Omental fat pad (tissue), 4 donors: ENCODE measurements at places on chromosomes 5 and 9.

DNA sequence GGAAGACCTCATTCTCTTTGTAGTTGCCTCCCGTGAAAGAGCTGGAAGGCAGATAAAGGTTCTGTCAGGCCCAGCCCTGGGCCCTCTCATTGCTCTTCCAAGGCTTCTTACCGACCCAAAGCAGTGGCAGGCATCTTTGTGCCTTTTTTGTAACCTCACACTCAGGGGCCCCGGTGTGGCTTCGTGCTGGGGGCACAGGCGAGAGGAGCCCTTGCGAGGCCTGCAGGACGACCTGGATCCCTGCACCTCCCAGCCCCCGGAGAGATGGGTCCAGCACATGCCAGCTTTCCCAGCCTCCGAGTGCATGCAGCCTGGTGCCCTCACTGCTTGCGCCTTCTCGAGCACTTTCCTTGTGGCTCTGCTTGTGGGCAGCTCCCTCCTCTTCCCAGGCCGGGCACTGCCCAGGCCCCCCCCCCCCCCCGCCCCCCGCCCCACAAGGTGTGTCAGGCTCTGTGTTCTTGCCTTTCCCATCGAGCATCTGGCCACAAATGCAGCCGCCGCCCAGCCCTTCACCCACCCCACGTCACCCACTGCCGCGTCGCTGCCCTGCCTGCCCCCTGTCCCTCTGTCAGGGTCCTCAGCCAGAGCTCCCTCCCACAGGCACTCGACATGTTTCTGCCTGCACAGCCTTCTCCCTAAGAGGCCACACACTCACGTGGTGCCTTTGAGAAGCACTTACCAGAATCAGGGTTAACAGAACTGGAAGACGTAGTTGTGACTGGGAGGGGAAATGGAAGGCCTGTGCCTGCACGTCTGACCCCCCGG, 63.7 kb upstream of the CACNA1B start:
- no peak for DNase-seq

- DNase-seq: no peak
Observed at GRCh38 chr5:135429301-135430134, 17.6 kb downstream of the DCANP1 start.

DNA sequence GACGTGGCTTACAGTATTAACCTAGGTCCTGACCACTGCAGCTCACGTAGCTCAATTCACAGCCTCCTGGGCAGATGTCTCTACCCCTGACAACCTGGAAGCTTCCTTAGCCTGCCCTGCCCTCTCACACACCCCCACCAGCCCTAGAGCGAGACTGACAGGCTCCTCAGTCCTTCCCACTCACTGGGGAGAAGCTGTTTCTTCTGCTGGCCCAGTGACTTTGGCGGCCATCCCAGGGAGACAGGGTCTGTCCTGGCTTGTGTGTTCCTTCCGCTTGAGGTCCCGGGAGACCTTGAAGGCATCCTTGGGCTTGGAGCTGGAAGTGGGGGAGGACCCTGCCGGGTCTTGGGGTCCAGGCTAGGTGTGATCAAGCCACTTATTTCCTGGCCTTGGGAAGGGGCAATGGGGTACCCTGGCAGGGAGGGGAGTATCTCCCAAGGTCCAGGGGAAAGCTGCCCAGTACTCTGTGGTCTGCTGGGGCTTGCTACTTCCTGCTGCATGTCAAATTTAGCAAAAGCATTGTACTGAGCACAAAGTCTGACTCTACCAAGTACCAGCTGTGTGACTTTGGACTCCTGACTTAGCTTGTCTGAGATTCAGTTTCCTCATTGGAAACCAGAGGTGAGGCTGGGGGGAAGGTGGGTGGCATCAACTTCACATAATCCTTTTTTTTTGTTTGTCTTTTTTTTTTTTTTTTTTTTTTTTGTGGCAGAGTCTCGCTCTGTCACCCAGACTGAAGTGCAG, 1.9 kb downstream of the MIGA2 start:
- no peak for DNase-seq

DNA sequence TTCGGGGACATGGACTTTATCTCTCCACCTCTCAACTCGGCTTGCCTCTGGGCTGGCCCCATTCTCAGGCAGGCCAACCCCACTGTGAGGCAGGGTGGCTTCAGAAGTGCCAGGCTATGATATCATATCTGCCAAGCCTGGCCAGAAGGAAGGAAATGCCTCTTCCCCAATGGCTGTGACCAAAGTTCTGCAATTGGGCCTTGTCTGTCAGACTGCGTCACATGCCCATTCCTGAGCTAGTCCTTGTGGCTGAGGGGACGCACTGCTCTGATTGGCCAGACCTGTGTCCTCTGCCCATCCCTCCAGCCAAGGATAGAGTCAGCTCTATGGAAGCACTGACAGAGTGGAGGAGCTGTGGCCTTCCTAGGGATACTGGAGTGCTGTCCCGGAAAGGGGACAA, 11.9 kb downstream of the SMIM23 start:
- DNase-seq: no peak

- no peak for DNase-seq
Observed at GRCh38 chr9:88169700-88170099, 31.4 kb upstream of the SPATA31C2 start.

GRCh38 chr5:141743866-141744272, 61.8 kb upstream of the ARAP3 start:
- no peak for DNase-seq

DNA sequence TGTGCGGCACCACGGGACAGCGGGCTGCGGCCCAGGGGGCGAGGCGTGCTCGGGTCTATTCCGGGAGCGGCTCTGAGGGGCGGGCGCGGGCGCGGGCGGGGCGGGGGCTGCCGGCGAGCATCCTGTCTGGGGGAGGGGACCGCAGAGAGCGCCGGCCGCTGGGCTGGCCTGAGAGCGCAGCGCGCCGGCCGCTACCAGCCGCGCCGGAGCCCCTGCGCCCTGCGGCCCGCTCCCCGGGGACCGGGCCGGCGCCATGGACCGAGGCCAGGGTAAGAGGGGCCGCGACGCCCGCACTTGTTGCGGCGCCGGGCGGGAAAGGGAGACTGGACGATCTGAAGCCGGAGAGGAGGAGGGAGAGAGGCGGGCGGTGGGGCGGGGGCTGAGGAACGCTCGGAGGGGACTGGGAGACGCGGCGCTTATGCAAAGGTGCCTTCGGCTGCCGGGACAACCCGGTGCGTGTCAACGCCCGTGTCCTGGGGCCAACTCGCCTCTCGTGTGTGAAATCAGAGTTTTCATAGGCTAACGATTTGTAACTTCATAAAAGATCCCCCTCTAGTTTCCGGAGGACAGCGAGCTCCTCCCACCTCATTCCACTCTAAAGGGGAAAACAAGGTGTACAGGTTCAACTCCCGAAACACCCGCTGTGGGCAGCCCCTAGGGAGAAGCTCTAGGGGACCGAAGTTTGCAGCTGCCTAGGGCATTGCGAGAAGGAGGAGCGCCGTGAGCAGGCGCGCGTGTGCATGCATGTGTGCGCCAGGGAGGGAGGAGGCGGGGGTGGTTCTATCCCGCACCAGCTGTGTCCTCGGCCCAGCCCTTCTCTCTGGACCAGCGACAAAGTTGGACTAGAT, at the start of gene AFAP1L1:
AFAP1L1 (plus strand) TSS at position 144 of the 848 bp plus-strand sequence; CDS start at position 254, 110 bp downstream.
- peak; percentile 42 for DNase-seq

DNA sequence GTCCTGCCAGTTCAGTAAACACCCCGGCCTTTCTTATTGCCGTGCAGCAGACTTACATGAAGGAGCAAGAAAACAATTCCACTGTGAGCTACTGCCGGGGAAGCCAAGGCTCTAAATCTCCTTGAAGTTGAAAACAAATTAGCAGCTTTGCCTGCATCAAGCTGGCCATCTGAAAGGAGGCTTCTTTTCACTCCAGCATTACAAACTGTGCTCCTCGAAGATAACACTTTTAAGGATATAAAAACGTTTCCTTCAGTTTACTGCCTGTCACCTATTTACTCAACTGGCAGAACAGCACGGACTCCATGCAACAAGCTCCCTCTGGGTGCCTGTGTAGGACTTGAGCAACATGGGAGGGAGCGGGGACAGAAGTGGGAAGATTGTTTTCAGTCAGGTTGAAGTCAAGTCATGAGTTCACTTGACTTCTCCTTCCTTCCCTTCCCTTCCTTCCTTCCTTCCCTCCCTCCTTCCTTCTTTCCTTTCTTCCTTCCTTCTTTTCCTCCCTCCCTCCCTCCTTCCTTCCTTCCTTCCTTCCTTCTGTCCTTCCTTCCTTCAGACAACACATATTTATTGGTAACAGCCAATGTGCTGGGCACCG, 67.4 kb downstream of the ZNF608 start:
- DNase-seq: no peak

DNA sequence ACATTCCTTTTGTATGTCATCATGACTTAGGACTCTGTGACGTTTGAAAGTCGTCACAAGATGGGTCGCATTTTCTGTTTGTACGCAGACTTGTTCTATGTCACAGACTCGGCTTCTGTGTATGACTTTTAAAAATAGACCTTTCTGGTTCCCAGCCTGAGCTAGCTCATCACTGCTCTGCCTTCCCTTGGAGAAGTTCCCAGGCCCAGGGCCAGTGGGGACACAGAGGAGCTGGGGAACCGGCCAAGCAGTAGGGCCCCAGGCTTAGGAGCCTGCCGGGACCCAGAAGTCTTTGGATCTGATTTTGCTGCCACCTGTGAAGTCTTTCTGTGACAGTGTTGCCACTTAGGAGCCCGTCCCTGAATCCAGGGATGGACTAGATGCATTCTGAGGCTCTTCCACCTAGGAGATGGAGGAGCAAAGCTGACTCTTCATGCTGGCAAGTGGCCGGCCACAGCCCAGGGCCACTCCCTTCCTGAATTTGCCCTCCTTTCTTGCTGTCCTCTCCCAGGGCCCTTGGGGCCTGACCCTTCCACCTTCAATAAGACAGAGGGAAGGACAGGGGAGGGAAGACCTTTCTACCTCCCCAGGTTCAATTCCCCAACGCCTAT, 18.1 kb upstream of the UBE2QL1 start:
- DNase-seq: no peak

GRCh38 chr9:18474783-18475182, 830 bp downstream of the ADAMTSL1 start:
- DNase-seq: no peak

DNA sequence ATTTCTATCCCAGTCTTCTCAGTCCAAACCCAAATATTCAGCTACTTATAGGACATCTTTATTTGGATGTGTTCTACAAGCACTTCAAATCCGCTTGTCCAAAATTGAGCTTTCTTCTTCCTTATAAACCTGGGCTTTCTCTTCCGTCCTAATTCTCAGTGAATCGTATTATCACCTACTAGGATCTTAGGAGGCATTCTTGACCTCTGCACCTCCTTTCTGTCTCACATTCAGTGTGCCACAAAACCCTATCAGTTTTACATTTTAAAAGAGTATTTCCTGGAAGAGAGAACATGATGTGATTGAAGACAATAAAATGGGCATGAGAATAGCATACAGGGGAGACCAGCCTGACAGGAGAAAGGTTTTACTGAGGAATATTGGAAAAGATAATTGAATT, 16.8 kb upstream of the GNE start:
- DNase-seq: no peak

- DNase-seq: no peak
Observed at GRCh38 chr5:155512329-155512728, 498.8 kb downstream of the KIF4B start.

DNA sequence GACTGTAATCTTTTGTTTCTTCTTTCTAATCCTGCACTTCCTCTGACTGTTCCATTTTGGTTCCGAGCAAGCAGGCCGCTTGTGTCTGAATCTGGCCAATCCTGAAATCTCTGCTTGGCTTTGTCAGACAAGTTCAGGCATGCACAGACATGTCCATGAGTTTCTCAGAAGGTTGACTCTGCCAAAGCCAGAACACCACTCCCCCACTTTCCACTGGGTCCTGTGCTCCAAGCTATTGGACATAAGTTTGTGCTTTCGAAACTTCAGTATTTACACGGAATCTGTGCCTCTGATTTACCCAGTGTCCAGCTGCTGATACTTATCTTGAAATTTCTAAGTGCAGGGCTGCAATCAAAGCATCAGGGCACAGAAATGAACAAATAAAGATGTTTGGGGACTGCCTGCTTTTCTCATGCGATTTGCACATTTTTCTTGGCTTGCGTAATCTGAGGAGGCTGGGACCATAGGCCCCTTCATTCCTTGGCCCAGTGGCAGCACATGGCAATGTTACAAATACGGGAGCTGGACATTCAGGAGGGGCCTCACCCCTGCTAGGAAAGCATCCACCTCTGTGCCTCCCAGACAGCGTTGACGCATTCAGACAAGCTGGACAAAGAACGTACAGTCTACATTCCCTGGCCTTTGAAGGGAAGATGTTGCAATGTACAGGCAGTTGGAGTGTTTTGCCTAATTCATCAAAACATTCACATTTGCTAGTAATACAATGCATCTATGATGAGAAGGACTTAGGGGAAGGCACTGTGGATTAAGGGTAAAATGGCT, 209.2 kb upstream of the PAPPA start:
- DNase-seq: peak; percentile 31

- no peak for DNase-seq
Observed at GRCh38 chr9:26057050-26057449, 378.8 kb upstream of the TUSC1 start.

- DNase-seq: no peak
Observed at GRCh38 chr5:153671653-153672346, 181.3 kb downstream of the GRIA1 start.

GRCh38 chr9:121609822-121610637, 41.4 kb upstream of the DAB2IP start:
- DNase-seq: no peak

DNA sequence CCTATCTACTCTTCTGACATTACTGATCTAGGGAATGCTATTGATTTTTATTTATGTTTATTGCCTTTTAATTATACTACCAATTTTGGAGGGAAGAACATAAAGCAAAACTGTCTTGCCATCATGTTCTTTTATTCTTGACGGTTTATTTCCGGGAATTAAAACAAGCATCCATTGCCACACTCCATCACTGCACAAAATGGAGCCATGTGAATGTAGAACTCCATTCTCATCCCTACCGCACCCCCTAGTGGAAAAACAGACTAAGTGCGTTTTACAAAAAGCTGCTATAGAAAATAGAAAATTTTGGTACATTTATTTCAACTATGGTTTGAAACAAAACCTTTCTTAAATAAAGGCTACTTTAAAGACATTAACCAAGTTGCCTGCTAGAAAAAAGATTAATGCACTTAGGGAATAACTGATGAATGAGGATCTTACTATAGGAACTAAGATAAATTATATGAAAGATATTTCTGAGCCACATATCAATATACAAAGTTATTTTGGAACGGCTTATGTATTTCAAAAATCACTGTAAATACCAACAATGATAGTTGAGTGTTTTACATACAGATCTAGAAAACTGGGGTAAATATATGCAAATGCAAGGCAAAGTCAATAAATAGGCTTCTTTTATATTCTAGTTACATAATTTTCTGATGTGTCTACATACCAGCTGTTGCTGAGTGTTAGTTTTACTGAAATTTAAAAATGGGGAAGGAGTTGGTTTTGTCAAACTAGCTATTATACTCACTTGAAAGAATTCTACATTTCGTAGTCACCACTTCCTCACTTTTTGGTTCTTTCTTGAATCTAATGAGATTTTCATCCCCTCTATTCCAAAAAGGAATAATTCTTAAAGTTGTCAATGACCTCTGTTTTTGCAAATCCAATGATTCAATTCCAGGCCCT, 26.5 kb downstream of the OXCT1 start:
- no peak for DNase-seq

GRCh38 chr5:128493657-128494329, 44.3 kb downstream of the FBN2 start:
- DNase-seq: no peak
